ENCODE measurements at places on chromosomes 2 and 18.

- DNase-seq = no peak
Observed at GRCh38 chr2:127012868-127013267, 94.1 kb downstream of the BIN1 start.

- DNase-seq = no peak
Observed at GRCh38 chr2:207258263-207258991, 92.7 kb upstream of the KLF7 start.

DNA sequence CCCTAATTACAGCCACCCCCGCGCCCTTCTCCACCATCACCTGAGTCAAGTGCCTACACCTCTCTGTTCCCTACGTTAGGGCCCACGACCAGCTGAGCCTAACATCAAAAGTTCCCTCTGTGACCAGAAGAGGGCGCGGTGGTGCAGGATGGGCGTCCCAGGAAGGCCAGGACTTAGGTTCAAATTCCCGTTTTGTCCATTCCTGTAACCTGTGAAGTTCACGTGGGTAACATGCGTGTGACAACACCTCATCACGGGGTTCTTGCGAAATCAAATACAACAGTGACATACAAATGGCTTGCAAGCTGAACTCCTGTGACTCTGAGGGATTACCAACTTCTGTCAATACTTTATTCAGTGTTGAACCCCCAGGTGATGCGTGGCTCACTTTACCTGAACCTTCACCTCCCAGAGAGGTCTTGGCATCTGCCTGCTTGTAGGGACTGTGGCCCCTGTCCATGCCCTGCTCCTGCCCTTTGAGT lies 207.9 kb downstream of the ARL4C start:
- DNase-seq = no peak

GRCh38 chr2:22628221-22628620 lies 756.8 kb upstream of the KLHL29 start:
- DNase-seq = no peak

- no peak for DNase-seq
Observed at GRCh38 chr18:49020621-49021021, 69.9 kb upstream of the SMAD7 start.

DNA sequence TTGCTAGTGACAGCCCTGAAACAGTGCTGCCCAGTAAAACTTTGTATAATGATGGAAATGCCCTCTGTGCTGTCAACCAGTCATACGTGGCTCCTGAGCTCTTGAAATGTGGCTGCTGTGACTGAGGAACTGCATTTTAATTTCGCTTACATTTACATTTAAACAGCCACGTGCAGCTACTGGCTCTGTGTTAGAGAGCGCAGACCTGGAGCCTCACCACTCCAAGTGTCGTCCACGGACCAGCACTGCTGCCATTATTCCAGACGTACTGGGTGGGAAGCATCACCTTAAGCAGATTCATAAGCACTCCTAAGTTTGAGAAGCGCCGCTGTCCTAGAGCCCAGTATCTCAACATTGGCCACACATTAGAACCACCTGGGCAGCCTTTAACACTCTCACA lies 77.0 kb upstream of the MGAT4A start:
- no peak for DNase-seq

Measured in stimulated activated CD4-positive, alpha-beta T cell treated with anti-CD3 and anti-CD28 coated beads, Interleukin-1b, Interleukin-23, amount 100 ng/mL, for 24 hours (primary cell).